Pericardium fibroblast (primary cell): ENCODE measurements at places on chromosomes 13 and 19. TPM values are rescaled to one million over a fixed set of nuclear protein-coding genes. Genes with fewer than 3 reads are reported as not detected.

Gene CYP2F1
- not detected in 2 replicates for total RNA-seq

Gene C5AR1
- total RNA-seq, result under 0.01 TPM in 1 of 2 replicates, not detected in the other

Gene ATP4B
- 0.09 TPM in 1 of 2 replicates, not detected in the other for total RNA-seq

Gene EFNB2
- 4.0 and 9.1 TPM in 2 replicates for total RNA-seq

Gene ZIK1
- total RNA-seq, result 7.2 and 8.1 TPM in 2 replicates

Gene F2RL3
- 0.26 TPM in 1 of 2 replicates, not detected in the other for total RNA-seq

Gene SLC5A5
- total RNA-seq, result not detected in 2 replicates

Gene FFAR1
- not detected in 2 replicates for total RNA-seq

Gene SCAF1
- 31.8 and 47.6 TPM in 2 replicates for total RNA-seq

Gene ZNF565
- 1.2 and 2.7 TPM in 2 replicates for total RNA-seq

Gene GPI
- total RNA-seq, result 192 and 283 TPM in 2 replicates

Gene ZNF865
- 4.6 and 4.9 TPM in 2 replicates for total RNA-seq

Gene MISP
- not detected in 2 replicates for total RNA-seq

Gene RNF225
- total RNA-seq, result 0.09 TPM in 1 of 2 replicates, not detected in the other

Gene TGFBR3L
- total RNA-seq, result not detected in 2 replicates

Gene ZNF560
- 0.58 and 4.0 TPM in 2 replicates for total RNA-seq

Gene AMER2
- total RNA-seq, result not detected in 2 replicates

Gene CACNG7
- total RNA-seq, result 3.7 and 8.2 TPM in 2 replicates

Gene FREM2
- under 0.01 TPM in 1 of 2 replicates, not detected in the other for total RNA-seq

Gene SMIM44
- not detected in 2 replicates for total RNA-seq

Gene TIMM50
- total RNA-seq, result 49.8 and 59.7 TPM in 2 replicates

Gene KLK13
- total RNA-seq, result not detected in 2 replicates

Gene CD22
- total RNA-seq, result 0.26 TPM in 1 of 2 replicates, not detected in the other

Gene PDCD5
- 204 and 207 TPM in 2 replicates for total RNA-seq

Gene PGLYRP1
- not detected in 2 replicates for total RNA-seq

Gene OCEL1
- 6.8 and 7.1 TPM in 2 replicates for total RNA-seq

Gene SSC5D
- 9.1 and 19.5 TPM in 2 replicates for total RNA-seq

Gene CHAF1A
- 2.1 and 21.8 TPM in 2 replicates for total RNA-seq

Gene WDR88
- not detected in 2 replicates for total RNA-seq

Gene TYROBP
- not detected in 2 replicates for total RNA-seq

Gene FUT2
- not detected in 2 replicates for total RNA-seq

Gene ZNF763
- total RNA-seq, result 0.85 and 1.6 TPM in 2 replicates

Gene ZNF440
- 2.7 and 4.8 TPM in 2 replicates for total RNA-seq

Gene CERS4
- total RNA-seq, result 21.4 and 37.0 TPM in 2 replicates

Gene RASAL3
- total RNA-seq, result not detected in 2 replicates

Gene SHISA2
- total RNA-seq, result 1.1 and 2.0 TPM in 2 replicates

Gene TMEM255B
- 1.6 TPM in 1 of 2 replicates, not detected in the other for total RNA-seq

Gene MTUS2
- total RNA-seq, result not detected in 2 replicates

Gene ACER1
- not detected in 2 replicates for total RNA-seq

Gene CYP2A7
- not detected in 2 replicates for total RNA-seq

Gene KIR2DL1
- total RNA-seq, result not detected in 2 replicates

Gene IGFL2
- not detected in 2 replicates for total RNA-seq

Gene ZNF575
- total RNA-seq, result 0.43 and 0.58 TPM in 2 replicates

Gene ZNF837
- total RNA-seq, result 3.3 and 7.1 TPM in 2 replicates

Gene RFPL4A
- not detected in 2 replicates for total RNA-seq

Gene ATP8A2
- total RNA-seq, result under 0.01 and 0.09 TPM in 2 replicates

Gene ZNF681
- 0.35 and 0.77 TPM in 2 replicates for total RNA-seq

Gene ZNF154
- total RNA-seq, result 2.3 and 4.3 TPM in 2 replicates
